ENCODE measurements at places on chromosomes 7 and 10.

DNA sequence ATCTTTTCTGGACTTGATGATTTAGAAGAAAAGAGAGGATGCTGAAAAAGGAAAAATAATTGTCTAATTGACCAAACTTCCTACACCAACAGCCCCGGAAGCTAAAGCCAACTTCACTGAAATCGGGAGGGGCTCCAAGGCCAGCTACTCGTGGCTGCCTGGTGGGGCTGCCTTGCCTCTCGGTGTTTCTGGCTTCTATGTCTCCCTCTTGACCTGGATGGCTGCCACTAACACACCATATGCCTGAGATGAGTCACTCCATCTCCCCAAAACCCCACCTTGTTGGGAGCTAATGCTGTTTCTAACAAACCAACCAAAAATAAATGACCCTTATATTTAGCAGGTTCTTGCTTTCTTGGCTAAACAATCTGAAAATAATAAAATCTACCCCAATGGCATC, 87.6 kb upstream of the AFAP1L2 start:
- DNase-seq, result no peak

DNA sequence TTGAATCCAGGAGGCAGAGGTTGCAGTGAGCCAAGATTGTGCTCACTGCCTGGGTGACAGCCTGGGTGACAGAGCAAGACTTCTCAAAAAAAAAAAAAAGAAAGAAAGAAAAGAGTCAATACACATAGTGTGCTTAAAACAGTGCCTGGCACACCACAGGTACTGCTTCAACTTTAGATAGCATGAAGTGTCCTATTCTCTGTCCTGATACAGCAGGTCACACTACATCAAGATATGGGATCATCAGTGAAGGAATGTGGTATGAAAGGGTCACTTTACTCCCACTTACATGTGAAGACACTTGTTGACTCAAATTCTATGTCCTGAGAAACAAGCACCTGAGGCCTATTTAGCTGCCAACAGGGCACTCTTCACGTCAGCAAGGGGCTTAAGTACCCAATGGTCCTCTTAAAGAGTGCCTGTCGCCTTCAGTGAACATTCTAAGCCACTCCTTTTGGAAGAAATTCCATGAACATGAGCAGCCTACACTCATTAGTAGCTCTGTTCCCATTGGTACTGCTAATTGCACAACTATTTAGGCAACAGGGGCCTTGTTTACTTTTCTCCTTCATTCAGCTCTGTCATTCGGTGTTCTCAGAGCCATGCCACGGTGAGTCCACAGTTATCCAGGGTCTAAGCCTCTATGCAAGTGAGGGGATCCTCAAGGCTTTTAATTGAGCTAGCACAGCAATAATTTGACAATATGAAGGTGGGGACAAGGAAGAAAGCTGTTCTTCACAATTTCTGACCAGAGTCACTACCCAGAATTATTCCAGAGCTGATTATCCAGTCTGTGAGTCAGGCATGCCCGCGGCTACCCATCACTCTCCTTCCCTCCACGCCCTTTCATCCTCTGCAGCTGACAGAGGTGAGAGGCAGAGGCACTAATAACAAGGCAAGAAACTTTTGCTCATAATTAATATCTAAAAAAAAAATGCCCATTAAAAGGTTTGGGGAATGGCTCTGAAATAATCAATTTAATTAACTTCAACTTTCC, 56.6 kb upstream of the PTN start:
- no peak for DNase-seq

DNA sequence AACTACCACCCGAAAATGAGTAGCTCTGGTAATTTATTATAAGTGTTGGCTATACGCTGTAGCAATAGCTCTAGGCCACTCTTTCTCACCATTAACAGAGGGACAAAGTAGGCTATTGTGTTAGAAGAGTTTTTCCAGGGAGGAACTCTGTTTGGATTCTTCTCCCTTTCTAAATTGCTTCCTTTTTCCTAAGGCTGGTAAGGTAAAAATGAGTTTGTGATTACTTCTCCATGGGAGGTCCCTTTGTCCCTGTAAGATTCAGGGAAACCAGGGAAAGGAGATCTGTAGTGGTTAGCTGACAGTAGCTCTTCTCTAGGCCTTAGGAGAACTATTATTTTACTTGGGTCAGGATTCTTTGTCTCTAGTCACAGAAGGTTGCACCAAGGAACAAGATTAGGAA, 23.2 kb upstream of the SEMA3E start:
- DNase-seq, result no peak

DNA sequence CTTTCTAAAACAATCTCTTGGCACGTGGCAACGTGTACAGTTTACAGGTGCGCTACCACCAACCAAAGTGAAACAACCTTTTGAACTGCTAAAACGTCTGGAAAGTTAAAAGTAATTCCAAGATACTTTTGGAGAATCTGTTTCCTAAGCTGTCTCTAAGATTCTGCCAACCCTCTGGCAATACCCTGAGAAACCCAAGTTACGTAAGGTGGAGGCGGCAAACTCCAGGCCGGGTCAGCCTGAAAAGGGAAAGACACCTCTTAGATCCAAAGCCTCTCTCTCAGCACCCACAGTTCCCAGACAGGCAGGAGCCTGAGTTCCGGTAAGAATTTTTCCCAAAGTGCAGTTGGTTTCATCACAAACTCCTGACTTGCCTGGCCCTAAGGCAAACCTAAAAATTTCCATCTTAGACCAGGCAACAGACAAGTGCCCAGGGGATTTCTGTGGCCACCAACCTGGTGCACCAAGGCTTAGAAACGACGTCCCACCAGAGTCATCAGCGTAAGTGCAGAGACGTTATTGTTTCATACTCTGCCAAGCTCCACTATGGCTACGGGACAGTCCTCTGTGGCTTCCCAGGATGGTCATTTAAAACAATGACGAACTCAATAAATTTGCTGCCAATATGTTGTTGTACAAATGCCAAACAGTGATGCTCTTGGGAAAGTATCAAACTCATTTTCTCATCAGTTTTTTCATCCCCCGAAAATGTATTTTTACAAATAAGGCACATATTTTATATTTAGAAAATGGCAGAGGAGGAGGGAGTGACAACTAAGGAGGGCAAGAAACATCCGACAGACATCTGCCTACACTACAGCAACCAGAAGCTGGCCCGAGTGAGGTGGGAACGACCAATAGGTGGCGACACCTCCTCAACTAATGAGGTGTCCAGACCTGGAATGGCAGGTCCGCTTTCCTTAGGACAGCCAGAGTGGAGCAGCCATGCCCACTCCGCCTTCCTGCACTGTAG, 205.8 kb upstream of the FRMD4A start:
- DNase-seq, result no peak

- no peak for DNase-seq
These were observed 64.1 kb upstream of the DIP2C start for GRCh38 chr10:753530-753929.

DNA sequence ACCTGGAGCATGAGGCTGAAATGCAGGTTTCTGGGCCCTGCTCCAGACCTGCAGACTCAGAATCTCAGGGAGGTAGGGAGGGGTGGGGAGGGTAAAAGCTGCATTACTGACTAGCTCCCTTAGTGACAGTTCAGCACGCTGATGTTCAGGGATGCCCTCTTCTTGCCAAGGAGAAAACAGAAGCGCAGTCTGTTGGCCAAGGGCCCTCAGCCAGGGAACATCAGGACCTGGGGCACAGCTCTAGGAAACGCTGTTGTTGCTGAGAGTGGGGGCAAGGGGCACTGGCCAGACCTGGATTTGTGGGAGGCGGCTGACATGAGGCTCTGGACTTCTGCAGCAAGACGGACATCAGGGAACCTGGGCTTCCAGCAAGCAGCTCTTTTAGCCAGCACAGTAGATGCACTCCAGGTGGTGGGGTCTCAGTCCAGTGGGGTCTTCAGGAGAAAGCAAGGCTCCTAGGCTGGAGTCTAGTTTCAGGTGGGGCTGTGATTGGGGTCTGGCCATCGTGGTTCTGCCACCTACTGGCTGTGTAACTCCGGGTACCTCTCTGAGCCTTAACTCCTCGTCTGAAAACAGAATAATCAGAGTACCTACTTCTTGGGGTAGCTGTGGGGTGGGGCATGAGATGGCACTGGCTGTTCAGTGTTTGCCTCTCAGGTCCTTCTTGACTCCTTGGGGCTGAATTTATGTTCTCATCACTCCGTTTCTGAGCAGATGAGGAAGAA, 72.9 kb upstream of the PRLHR start:
- no peak for DNase-seq

GRCh38 chr7:52197221-52197620, 838.2 kb upstream of the POM121L12 start:
- no peak for DNase-seq

GRCh38 chr7:125316466-125316865, 386.8 kb upstream of the POT1 start:
- DNase-seq, result peak; percentile 19

DNA sequence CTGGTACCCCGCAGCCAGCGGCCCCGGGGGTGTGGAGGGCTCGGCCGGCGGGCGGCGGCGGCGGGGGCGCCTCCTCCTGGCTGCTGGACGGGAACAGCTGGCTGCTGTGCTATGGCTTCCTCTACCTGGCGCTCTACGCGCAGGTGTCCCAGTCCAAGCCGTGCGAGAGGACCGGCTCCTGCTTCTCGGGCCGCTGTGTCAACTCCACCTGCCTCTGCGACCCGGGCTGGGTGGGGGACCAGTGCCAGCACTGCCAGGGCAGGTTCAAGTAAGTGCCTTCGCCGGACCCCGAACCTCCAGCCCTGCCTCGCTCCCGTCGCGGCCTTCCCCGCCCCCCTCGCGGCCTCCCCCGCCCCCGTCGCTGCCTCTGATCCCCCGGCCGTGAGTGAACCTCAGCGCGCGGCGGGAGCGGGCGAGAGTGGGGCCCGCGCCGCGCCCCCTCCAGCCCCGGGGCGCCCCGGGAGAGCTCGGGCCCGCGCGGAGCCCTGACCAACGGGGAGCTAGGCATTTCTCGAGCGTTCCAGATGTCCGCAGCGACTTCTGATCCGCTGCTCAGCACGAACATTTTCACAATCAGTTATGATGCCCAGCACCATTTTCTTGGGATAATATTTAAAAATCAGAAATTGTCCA, 727 bp downstream of the ATRNL1 start:
- DNase-seq, result no peak

GRCh38 chr10:132105302-132105995, 39.7 kb downstream of the JAKMIP3 start:
- DNase-seq, result no peak

DNA sequence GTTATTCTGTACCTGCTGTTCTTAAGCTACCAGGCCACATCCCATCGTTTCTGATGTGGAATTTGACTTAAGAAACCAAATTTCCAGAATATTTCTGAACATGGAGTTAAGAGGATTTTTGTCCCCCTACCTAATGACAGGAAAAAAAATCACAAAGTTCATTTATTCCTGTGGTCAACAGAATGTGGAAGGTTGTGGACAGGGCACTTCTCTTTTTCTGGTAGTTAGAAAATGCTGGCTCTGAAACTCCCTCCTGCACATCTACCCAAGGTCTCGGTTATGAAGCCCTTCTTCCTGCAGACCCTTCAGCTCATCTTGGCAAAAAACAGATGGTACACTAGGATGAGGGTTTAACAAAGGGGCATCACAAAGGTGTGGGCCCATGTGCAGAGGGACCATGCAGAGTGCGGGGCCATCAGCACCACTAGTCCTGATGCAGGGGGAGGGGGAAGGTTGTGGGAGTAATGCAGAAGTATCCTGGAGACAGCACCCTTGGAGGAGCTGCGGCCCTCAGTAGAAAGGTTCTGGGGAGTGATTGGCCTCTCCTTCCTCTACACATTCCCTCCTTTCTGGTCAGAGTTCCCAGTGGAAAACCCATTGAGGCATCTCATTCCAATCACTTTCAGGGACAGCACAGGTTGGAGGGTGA, 9.8 kb downstream of the ALOX5 start:
- no peak for DNase-seq

DNA sequence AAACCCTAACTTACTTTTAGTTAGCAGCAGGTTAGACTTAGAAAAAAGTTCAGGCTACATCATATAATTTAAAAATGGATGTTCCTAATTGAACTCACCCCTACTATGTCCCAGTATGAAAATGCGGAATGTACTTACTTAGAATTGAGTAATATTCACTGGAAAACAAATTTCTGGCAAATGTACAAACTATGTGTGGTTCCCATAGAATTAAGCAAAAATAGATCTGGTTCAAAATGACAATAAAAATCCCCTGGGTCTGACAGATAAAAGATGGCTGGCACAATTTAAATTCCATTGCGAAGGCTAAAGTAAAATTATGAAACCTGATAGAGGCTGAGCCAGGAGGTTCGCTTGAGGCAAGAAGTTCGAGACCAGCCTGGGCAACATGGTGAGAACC, 42.4 kb upstream of the PRKAR2B start:
- no peak for DNase-seq

DNA sequence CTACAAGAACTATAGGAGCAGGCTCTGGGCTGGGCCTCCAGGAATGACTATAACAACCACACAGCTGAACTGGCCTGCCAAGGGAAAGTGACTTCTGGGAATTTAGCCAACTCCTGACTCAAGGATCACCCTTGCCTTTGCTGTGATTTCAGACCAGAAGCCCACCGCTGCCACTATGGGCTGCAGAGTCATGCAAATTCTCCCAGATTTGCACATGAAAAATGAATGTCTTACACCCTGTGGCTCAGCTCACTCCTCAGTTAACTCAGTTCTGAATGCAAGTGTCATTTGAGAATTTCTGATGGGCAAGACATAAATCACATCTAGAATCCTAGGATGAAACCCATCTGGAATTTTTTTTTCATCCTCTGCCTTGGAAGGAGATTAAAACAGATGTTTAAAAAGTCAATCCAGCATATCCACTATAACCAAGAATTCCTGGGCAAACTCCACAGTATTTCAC, 186.5 kb upstream of the BET1 start:
- DNase-seq, result no peak

DNA sequence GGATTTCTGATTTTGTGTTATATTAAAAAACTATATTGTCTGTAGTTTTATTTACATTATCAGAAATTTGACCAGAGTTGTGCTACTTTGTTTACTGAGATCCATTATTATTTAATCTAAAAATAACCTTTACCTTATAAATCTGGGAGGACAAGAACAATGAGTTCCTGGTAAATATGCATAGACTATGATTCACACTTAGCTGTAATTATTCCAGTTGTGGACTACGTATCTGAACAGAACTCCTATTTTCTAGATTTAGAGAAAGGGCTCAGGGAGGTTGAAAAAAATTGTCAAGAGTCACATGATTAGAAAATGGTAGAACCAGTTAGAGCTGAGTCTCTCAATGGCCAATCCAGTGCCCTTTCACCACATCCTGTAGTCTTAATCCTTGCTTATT, 4.2 kb upstream of the GPR158 start:
- DNase-seq, result no peak
